Activated T-helper 17 cell treated with anti-CD3 and anti-CD28 coated beads, Interleukin-2, amount 50 U/mL, for 72 hours (primary cell): ENCODE measurements at places on chromosomes 7 and 10.

GRCh38 chr7:29893351-29893965 lies 87.2 kb downstream of the WIPF3 start:
- no peak for ATAC-seq

DNA sequence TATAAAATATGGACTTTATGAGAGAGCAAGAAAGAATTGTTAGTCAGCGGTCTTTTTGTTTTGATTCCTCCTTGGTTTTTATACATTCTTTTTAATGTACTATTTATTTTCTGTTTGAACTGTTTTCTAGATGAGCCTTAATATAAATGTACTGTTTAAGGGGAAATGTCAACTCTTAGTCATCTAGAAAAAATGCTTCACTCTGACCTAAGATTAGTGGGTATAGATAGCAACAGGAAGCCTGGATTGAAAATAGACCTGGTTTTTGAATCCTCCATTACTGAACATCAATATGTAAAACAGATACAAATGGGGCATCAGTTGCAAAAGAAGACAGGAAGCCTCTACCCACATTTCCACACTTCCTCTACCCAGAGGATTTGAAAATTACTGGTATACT lies 87.8 kb downstream of the CHRM2 start:
- ATAC-seq: no peak

DNA sequence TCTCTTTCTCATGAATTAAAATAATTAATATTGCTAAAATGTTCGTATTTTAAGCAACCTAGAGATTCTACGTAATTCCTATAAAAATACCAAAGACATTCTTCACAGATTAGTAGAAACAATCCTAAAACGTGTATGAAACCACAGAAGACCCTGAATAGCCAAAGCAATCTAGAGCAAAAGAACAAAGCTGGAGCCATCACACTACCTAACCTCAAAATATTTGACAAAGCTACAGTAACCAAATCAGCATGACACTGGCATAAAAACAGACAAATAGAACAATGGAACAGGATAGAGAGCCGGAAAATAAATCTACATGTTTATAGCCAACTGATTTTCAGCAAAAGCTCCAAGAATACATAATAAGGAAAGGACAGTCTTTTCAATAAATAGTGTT lies 105.5 kb upstream of the PTN start:
- no peak for ATAC-seq

GRCh38 chr10:3942937-3943489 lies 158.0 kb upstream of the KLF6 start:
- no peak for ATAC-seq

GRCh38 chr7:28121496-28121895 lies 59.1 kb downstream of the JAZF1 start:
- no peak for ATAC-seq

DNA sequence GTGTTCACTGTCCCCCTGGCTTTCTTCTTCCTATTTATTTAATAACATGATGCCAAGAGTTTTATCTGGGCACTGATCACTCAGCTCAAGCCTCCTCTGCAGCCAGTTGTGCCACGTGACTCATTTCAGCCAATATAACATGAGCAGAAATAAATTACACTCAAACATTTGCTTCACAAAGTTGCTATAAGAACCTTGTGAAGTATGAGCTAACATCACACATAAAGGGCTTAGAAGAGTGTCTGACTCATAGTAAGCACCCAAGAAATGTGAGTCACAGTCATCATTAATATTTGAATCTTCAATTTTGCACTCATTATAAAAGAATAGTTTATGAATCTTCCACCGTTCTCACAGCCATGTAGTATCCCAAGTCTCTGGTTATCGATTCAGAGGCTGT lies 414.6 kb upstream of the NPVF start:
- ATAC-seq: no peak

DNA sequence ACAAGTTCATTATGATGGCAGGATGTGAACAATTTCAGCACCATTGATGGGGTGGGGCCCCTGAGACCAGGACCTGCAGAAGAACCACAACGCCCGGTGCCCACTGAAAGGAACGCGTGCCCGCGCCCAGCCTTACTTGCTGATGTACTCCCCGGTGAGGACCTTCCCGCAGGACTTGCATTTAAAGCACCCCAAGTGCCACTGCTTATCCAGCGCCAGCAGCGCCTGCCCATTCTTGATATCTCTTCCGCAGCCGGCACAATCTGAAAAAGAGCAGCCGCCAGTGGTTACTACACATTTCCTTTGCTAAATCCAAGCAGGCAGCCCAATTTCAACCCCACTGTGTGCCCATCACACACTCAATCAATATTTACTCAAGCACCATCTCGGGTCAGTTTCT lies 110.6 kb downstream of the ABLIM1 start:
- no peak for ATAC-seq

DNA sequence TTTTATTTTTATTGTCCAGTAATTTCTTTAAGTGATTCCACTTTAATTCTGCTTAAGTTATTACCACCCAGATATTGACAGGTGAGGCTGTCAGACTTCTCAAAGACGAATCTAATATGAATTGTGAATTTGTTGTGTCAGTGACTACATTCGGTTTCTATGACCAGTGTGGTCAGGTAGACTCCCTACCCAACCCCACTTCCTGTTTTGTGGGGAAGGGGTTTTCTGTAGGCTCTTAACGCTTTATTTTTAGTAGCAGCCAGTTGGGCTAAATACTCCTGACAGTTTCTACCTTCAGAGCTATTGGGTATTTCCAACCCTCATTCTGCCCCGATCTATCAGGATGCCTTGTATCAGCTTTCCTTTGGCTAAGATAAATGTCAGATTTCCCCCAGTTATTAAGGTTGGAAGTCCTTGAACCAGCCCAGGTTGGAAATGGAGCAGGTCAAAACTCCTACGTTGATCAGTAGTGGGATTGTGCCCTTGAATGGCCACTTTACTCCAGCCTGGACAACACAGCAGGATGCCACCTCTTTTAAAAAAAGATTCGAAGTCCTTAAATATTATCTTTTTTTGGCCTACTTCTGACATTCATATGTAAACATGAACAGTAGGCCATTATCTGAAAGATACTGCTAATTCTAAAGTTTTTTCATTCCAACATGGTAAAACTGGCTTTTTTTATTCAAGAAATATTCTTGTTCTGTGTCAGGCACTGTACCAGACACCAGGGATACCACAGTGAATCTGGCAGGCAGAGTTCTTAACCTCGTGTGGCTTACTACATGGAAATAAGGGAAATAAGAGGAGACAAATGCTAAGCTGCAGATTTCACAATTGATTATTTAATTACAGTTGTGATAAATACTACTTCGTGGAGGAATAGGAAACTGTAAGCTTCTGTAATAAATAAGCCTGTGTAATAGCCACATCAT lies 133.3 kb upstream of the SAMD8 start:
- ATAC-seq: peak; percentile 92

GRCh38 chr10:79349072-79349491 lies 1.8 kb downstream of the PPIF start:
- ATAC-seq: no peak

- no peak for ATAC-seq
Observed at GRCh38 chr10:22609251-22609650, 105.1 kb downstream of the PIP4K2A start.

DNA sequence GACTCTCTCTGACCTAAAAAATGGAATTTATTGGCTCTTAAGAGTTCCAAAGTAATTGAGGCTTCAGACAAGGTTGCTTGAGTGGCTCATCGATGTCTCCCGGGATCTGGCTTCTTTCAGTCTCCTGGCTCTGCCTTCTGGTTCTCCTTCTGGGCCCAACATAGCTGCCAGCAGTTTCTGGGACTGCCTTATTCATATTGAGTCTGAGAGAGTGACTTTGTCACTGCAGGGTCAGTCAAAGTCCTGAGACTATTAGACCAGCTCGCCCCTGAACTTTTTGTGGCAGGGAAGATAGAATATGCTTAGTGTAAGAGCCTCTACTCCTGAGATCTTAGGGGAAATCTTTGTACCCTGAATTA lies 94.0 kb downstream of the MMRN2 start:
- ATAC-seq: no peak

DNA sequence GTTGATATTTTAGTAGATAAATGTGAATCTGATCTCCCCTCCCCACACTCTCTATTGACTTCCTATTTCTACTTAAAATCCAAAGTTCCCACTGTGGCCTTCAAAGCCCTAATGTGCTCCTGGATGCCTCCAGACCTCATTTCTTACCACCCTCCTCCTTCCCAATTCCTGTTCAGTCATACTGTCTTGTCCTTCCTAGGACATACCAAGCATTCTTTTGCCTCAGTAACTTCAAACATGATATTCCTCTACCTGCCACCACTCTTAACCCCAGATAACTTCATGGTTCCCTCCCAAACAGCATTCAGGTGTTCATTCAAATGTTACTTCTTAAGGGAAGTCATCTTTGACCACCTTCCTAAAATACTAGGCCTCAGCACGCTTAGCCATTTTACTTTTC lies 34.2 kb upstream of the FAM221A start:
- no peak for ATAC-seq

DNA sequence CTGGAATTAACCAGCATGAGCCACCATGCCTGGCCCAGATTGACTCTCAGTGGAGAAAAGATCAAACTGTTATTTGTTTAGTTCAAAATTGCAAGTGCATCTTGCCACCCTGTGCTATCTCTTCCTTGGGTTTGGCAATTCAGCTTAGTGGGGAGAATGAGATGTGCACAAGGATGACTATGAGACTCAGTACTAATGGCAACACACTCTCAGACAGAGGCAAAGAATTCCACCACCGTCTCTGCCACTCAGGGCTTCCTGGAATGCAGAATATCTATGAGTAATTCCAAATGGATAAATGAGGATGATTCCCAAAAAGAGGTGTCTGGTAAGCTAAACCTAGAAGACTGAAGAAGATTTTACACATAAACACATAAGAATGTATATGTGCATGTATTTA lies 525.8 kb downstream of the NRG3 start:
- no peak for ATAC-seq

GRCh38 chr7:45293295-45293942 lies 135.8 kb downstream of the RAMP3 start:
- ATAC-seq: no peak

DNA sequence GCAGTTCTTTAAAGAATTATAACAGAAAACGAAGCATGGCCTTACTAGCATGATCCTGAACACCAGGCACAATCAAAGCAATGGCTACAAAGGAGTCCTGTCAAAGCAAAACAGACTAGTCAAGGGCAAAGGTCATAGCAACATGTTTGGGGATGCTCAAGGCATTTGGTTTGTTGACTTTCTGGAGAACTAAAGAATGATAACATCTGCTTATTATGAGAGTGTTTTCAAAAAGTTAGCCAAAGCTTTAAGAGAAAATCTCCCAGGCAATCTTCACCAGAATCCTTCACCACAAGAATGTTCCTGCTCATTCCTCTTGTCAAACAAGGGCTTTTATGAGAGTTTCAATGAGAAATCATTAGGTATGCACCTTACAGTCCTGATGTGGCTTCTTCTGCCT lies 95.1 kb upstream of the CPXM2 start:
- no peak for ATAC-seq

- no peak for ATAC-seq
Observed at GRCh38 chr7:117767951-117768350, 105.3 kb downstream of the CTTNBP2 start.

GRCh38 chr7:13725591-13725990 lies 263.9 kb downstream of the ETV1 start:
- ATAC-seq: no peak
